ENCODE measurements at places on chromosomes 4 and X.

DNA sequence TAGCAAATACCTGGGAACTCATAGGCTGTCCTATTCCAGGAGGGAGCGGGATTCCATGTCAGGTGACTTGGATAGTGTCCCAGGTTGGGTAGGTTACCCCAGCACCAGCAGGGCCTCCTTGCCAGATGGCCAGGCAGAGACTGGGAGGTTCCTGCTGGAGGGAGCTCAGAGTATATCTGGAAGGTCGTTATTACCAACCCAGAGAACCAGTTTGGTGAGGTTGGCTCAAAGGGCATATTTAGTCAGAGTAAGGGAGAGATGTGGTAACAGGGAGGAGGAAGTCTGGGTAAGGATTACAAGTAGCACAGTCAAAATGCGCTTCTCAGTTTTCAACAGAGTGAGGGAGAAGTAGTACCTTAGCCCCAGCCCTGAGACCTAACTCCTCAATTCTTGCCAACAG is 53.3 kb upstream of the LNX1 start:
- DNase-seq = no peak

DNA sequence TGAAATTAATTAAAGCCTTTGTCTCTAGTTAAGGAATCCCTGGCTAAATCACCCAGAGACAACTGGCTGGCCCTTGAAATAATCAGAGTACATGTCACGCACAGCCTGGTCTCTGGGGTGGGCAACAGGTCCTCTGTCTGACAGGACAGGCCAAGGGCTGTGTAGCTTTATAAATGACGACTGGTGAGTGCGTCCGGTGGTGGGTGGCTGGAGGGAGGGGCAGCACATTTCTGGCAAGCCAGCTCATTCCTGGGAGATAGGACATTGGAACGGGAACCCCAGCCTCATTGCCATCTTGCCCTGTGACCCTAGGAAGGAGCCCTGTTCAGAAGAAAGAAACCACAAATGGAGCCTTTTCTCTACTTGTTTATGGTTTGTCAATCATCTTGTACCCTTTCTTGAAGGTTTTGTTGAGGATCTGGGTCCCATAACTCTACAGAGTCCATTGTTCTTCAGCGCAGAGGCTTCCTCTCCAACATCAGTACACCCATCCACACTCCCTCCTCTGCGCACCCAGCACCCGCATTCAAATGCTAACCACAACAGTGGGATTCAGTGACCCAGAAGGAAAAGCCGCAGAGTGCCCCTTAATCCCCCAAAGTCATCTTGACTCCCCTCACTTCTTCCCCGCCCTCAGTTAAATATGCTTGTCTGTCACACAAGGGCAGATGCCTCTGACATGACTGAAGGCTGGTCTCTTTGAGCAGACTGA is 368.1 kb downstream of the UNC5C start:
- DNase-seq = no peak

DNA sequence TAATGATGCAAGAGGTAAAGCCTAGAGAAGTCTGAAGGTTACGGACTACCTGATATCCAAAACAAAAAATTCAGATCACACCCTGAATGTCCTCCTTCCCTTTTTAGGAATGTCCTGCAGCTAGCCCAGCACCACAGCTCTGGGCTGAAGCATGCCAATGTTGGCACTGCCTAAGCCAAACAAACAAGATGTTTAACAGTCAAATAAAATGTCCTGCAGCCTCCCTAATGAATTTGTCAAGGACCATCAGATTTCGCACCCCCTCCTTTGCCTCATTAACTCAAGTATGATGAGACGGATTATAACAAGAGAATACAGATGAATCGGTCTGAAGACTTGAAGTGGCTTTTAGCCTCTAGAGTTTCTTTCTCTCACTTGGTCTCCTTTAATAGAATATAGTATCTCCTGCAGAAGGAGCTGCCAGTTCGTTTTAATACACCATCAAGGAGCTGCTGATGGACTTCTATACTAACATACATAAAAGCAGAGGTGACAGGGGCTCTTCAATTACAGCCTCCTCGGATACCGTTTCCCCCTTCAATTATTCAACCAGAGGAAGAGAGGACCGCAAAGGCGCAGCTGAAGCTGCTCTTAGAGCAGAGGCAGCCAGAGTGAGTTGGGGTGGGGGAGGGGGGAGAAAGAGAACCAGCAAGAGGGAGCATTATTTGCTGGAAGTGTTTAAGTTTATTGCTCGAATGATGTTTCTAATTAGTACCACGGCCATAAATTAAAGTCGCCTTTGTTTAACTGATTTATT is 3.0 kb upstream of the MAB21L2 start:
- DNase-seq = no peak

DNA sequence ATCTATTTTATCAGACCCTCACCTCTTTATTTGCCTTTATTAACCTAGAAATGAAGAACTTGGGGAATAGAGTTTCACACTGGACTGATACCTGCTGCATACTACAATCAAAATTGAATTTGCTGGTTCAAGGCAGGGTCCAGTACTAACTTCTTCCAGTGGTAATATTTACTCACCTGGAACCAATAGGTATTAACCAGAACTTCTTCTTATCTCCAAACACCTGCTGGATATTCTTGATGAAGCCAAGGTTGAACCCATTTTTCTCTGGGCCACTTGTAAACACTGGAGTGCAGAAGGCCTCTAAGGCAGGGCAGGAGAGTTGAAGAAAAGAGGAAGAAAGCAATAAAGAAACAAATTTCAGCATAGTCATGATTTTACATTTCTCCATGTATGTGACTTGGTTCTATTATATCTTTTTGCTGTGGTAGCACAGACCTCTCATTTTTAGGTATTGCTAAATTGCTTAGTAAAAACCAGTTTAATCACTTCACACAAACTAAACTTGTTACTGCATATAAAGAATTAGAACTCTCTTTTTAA is 101.1 kb downstream of the ZDHHC15 start:
- DNase-seq = no peak

- no peak for DNase-seq
Measured at GRCh38 chrX:88438209-88438608, 308.8 kb upstream of the CPXCR1 start.

GRCh38 chr4:150280975-150281374 is 202.7 kb downstream of the DCLK2 start:
- no peak for DNase-seq

DNA sequence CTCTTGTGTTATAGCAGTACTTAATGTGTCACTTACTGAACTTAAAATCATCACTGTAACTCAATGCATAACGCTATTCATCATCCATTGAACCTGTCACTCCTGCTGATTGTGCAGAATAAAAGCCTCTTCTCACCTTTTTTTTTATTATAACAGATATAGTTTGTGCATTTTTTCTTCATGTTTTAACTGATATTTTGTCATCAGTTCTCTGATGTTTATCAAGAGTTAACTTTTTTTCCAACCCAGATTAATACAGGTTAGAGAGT is 100.4 kb downstream of the SLIT2 start:
- no peak for DNase-seq

- DNase-seq = no peak
Measured at GRCh38 chr4:42308247-42308646, 89.0 kb upstream of the SHISA3 start.

- DNase-seq = no peak
Measured at GRCh38 chr4:15161439-15161838, 159.2 kb downstream of the CPEB2 start.

DNA sequence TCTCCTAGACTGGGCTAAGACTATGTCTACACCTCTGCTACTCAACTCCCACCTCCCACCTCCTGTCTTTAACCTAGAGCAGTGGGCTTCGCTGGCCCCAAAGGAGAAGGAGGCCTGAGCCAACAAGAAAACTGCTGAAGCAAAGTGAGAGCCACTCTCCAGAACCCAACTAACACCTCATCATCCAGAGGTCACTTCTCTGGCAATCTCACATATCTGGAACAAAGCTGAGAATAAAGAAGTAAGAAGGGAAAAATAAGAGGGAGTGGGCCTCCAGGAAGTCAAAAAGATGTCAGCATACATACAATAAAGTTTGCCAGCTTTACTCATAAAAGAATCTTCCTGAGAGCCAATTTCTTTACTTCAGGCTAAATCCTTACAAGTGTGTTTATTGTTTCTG is 18.6 kb upstream of the FGF16 start:
- DNase-seq = no peak

DNA sequence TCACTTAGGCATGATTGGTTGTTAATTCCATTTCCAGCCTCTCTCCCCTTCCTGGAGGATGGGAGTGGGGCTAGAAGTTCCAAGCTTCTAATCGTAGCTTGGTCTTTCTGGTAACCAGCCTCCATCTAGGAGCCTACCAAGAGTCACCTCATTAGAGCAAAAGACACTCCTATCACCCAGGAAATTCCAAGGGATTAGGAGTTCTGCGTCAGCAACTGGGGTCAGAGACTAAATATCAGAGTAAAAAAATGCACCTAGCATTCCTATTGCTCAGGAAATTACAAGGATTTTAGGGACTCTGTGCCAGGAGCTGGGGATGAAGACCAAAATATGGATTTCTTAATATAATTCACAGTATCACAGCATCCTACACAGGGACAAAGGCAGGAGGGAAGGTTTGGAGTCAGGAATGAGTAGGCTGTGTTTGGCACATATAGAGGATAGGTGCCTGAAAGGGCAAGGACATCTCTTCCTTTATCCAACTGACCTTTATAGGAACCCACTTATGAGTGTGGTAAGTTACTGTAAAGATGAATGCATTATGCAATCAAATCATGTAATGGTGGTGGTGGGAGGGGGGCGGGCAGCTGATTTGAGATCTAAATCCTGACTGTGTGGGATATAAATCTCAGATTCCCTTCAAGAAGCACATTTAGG is 30.5 kb upstream of the LIMCH1 start:
- DNase-seq = no peak

GRCh38 chrX:39073131-39073530 is 271.9 kb downstream of the MID1IP1 start:
- no peak for DNase-seq

- no peak for DNase-seq
Measured at GRCh38 chr4:32396507-32397070, 1676.4 kb downstream of the PCDH7 start.

DNA sequence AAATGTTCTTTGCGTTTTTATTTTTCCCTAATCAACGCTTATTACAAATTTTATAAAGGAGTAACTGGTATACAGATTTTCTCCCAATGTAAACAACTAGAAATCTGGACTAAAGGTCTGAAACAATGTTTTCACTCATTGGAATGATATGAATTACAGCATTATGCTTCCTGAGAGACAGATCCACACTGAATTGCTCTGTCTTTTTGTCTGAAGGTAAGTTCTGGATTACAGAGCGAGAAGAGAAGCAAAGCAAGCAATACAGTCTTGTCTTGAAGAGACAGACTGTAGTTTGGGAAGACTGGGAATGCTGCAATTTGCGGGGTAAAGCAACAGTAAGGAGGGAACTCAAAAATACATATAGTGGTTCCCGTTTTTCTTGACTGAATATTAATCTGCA is 262.2 kb upstream of the PABPC4L start:
- no peak for DNase-seq

DNA sequence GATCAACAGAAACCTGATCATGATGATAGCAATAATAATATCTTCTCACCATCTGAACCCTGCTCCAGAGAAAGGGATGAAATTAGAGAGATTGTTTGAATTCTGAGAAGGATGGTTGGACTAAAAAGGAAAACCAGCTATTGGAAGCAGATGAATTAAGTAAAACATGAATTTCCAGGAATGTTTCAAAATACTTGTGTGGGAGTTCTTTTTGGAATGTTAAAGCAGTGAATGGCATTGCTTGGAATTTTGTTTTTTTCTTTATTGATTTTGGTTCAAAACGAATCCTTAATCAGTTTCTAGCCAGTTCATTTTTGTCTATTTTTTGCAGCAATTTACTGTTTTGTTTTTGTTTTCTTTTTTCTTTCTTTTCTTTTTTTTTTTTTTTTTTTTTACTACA is 150.3 kb downstream of the NHS start:
- DNase-seq = no peak

DNA sequence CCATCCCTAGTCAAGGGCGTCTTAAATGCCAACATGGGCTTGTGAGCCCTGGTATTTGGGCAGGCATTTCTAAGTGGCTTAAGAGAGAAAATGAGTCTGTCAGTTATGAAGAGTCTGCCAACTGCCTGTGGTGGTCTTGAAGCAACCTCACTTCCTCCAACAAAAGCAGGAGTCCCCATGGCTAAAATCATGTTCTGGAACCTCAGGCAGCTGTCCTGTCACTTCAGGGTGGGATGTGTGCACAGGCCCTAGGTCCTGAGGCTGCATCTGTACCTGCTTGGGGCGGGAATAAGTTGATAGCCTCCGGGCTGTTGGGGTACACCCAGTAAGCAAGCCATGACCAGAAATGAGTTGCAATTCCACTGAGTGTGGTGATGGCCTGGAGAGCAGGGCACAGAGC is 115.0 kb upstream of the SCML1 start:
- DNase-seq = no peak

- DNase-seq = no peak
Measured at GRCh38 chrX:15751155-15751819, 13.2 kb downstream of the CA5B start.

GRCh38 chrX:111490688-111491087 is 20.8 kb upstream of the SERTM2 start:
- DNase-seq = no peak

DNA sequence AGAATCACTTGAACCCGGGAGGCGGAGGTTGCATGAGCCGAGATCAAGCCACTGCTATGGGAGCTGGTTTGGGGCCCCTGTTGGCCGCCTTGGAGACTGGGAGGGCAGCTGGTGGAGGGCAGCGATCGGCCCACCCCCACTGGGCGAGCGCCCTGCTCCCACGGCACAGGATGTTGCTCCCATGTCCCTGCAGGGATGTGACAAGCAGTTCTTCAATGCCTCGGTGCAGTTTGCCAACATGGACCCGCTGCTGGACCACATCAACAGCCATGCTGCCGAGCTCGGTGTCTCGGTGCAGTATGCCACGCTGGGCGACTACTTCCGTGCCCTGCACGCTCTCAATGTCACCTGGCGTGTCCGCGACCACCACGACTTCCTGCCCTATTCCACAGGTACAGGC is 19.4 kb downstream of the MAN2B2 start:
- no peak for DNase-seq
